ENCODE measurements at places on chromosomes 2 and 18.

DNA sequence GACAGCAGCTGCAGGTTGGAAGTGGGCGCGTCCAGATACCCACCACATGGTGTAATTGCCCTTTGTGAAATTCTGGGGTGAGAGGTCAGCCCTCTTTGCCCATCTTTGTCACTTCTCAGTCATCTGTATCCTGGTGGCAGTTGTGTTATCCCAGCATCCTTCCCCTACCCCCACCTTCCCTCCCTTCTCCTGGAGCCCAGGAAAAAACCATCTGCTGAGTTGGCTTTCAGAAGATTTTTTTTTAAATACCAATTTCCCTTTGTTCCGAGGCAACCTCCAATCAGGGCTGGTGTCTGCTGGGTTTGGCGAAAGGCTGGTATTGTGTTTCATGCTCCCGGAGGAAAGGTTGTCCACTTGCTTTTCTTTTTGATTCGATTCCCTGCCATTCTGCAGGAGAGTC is 35.2 kb downstream of the SETBP1 start:
- peak overlapping the region; percentile 86 for H3K27ac ChIP-seq
- no peak overlapping the region for H3K4me3 ChIP-seq
- no peaks in the 10 kb centered on the region for H3K4me1 ChIP-seq
- no peak for DNase-seq
- no peaks in the 10 kb centered on the region for H3K27me3 ChIP-seq
- no peaks in the 10 kb centered on the region for H3K36me3 ChIP-seq

DNA sequence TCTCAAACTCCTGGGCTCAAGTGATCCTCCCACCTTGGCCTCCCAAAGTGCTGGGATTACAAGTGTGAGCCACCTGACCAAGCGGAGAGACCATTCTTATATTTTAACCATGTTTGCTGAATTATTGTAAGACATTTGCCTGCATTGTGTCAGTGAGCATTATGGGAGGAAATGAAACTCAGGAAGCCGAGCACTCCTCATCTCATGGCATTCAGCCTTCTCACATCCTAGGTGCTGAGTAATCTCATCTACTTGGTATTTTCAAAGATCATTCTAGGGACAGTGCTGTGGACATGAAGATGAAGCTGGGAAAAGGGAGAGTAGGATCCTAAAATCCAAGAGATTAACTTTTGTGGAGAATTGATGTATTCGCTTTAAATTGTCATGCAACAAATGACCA is 66.1 kb downstream of the NAPG start:
- DNase-seq = no peak
- no peak overlapping the region for H3K27ac ChIP-seq
- H3K4me3 ChIP-seq = no peak overlapping the region
- H3K36me3 ChIP-seq = no peaks in the 10 kb centered on the region

DNA sequence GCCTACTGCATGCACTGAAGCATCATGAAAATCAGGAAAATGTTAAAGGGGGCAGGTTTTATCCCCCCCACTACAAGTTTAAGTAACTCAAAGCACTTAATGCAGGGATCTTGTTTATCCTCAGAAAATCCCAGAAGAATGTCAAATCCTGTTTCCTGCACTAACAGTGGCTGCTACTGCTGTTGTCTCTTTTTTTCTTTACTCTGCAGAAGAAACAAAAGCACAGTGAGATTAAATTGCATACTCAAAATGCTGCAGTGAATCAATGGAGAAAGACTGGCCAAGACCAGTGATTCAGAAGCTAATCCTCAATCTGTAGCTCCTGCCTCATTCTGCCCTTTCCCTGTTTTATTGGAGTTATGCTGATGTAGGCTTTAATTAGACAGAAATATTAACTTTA is 332.3 kb upstream of the FIGN start:
- H3K27ac ChIP-seq = no peak overlapping the region
- no peak overlapping the region for H3K4me3 ChIP-seq
- H3K27me3 ChIP-seq = no peaks in the 10 kb centered on the region

- no peaks in the 10 kb centered on the region for H3K4me1 ChIP-seq
- H3K4me3 ChIP-seq = no peak overlapping the region
- H3K27ac ChIP-seq = no peak overlapping the region
- peak; percentile 16 for DNase-seq
Observed at GRCh38 chr2:34096562-34097171, 497.6 kb upstream of the FAM98A start.

DNA sequence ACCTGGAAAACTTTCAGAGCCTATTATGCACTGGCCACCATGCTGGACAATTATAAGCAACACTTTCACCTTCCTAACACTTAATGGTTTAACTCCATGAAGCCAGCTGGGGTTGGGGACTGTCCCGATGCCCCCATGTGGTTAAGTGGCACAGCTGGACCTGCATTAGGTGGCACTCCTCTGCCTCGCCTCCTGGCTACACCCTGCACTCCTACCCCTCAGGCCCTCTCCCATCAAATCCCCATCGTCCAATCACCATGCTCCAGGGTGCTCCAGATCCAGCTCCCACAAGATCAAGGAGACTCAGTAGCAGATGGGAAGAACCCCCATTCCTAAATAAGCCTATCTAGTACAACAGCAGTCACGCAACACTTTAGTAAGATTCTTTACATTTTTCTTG is 53.8 kb downstream of the HDLBP start:
- H3K4me3 ChIP-seq = no peak overlapping the region
- DNase-seq = no peak
- H3K27ac ChIP-seq = no peak overlapping the region
- H3K4me1 ChIP-seq = no peaks in the 10 kb centered on the region
- H3K27me3 ChIP-seq = no peaks in the 10 kb centered on the region

DNA sequence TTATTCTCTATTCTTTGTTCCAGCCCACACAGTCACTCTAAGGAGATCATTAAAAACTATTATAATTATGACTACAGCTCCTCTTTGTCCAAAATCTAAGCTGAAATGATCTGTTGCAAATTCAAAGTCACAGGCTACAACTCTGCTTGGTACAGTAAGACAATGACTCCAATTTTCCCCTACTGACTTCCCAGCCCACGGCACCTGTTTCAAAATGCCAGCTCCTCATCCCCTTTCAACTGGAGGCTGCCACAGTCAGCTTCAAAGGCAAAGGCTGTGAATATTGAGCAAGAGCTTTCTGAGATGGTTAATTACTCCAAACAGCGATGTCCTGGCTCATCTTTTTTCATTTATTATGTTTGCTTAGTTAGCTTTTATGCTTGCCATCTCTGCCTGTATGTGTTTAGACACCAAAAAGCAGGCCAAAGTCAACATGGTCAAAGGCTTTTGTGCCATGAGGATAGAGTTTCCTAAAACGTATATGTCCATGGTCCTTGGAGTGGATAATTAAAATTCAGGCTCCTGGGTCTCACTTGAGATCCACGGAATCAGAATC is 141.1 kb downstream of the DOCK10 start:
- no peak for DNase-seq
- no peaks in the 10 kb centered on the region for H3K27me3 ChIP-seq
- no peak overlapping the region for H3K27ac ChIP-seq
- no peaks in the 10 kb centered on the region for H3K4me1 ChIP-seq

DNA sequence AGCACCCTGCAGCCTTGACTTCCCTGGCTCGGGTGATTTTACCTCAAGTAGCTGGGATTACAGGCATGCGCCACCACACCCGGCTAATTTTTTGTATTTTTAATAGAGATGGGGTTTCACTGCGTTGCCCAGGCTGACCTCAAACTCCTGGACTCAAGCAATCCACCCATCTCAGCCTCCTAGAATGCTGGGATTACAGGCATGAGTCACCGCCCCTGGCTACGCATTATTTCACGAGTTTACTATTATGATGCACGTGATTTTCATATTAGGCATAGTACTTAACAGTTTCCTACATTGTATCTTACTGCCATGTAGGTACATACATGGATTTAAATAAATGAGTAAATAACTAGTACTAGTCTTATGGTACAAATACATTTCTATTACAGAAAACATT is 4.4 kb downstream of the DYNC2LI1 start:
- H3K27me3 ChIP-seq = no peaks in the 10 kb centered on the region
- H3K4me1 ChIP-seq = no peaks in the 10 kb centered on the region
- no peak overlapping the region for H3K27ac ChIP-seq
- no peak overlapping the region for H3K4me3 ChIP-seq
